ENCODE measurements at places on chromosomes 7 and 10.

GRCh38 chr10:4654496-4654895, 171.5 kb upstream of the AKR1E2 start:
- no peak for DNase-seq

GRCh38 chr10:74930965-74931364, 104.6 kb downstream of the KAT6B start:
- no peak for DNase-seq

GRCh38 chr7:124152859-124153692, 120.2 kb upstream of the TMEM229A start:
- DNase-seq, result peak; percentile 67

DNA sequence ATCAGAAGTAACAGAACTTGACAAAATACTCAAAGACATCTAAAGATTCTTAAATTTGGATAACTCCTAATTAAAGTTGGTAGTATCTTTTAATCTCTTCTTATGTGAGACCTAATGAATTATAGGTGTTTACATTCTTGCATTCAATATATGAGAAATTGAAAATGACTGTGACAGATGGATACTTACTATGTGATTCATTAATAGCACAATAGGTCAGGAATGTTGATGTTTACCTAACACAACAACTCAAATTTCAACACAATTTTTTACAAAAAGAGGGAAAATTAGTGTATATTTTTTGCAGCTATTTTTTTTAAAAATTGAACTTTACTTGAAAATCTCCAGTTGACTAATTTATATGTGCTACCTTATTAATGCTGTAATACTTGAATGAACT, 31.7 kb upstream of the MCU start:
- DNase-seq, result peak; percentile 59

GRCh38 chr7:150399421-150400007, 20.4 kb downstream of the ZNF775 start:
- no peak for DNase-seq

Measured in ELR (cell line).